ENCODE measurements at places on chromosomes 1 and 21. TPM values are rescaled to one million over a fixed set of nuclear protein-coding genes. Genes with fewer than 3 reads are reported as not detected.
A peak's percentile ranks its signal among the peaks of the same experiment; 100 is the strongest.

GRCh38 chr1:63442141-63442475 is 74.7 kb downstream of the ALG6 start:
- peak; percentile 31 for DNase-seq

DNA sequence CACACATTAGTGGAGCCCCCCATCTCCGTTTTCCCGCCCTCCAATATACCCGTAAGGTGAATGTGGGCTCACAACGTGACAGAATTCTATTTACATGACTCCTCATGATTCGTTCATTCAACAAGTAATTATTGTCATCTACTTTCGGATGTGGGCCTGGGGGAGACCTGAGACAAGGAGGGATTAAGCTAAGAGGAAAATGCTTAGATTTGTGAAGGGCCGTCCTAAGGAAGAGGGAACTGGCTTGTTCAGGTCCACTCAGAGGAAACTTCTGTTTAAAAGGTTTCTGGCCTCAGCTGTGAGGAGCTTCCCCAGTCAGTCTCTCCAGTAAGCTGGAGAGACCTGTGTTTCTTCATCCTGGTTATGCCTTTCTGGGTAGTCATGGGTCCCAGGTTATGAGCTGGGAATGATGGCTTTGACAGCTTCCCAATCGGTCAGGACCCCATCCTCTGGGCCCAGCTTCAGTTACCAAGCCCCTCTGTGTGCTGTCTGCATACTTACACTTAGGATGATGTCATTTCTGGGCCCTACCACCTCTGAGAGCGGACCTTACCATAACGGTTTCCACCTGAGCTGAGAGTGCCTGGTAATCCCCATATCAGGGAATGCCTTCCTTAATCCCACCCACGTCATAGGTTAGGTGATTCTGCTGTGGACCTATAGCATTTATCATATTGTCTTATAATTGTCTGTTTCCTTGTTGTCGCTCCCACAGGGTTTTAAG is 687 bp upstream of the ERI3 start:
- DNase-seq: no peak

DNA sequence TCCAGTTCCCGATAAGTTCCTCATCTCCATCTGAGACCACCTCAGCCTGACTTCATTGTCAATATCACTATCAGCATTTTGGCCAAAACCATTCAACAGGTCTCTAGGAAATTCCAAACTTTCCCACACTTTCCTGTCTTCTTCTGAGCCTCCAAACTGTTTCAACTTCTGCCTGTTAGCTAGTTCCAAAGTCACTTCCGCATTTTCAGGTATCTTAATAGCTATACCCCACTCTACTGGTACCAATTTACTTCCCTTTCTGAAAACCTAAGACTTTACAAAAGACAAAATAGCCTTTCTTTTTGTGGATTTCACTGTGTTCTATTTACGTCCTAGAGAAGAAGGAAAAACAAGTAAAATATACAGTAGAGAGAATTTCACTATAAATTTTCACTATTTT is 147.0 kb upstream of the FMN2 start:
- DNase-seq: no peak

CLIC6 gene
- total RNA-seq: 0.18 TPM

PDE9A gene
- total RNA-seq: not detected

E2F2 gene
- total RNA-seq: 5.6 TPM

Data from fibroblast of the aortic adventitia (primary cell).